Smooth muscle cell of the brain vasculature (primary cell): ENCODE measurements at places on chromosomes 1 and 21.

GRCh38 chr1:8883491-8883890 lies 5.0 kb upstream of the ENO1 start:
- DNase-seq = no peak

GRCh38 chr21:27519361-27519760 lies 552.5 kb upstream of the ADAMTS5 start:
- peak; percentile 49 for DNase-seq

GRCh38 chr1:156859523-156860112 lies 701 bp upstream of the INSRR start:
- no peak for DNase-seq

GRCh38 chr1:54989968-54990810 lies 8.5 kb upstream of the BSND start:
- no peak for DNase-seq

DNA sequence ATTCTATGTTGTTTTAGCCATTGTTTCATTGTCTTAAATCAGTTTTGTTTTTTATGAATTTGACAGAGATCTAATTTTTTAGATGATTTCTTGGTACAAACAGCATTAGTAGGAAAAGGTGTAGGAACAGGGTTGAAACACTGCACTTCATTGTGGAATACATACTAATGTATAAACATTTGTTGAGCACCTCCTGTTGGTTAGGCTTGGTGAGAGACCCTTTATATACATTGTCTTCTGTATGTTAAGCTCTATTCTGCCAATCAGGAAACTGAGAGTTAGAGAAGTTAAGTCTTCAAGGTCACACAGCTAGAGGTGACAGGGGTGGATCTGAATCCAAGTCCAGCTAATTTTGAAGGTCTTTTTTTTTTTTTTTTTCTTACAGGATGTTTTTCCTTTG lies 192.7 kb downstream of the VPS13D start:
- no peak for DNase-seq

GRCh38 chr1:118101999-118102398 lies 83.0 kb downstream of the SPAG17 start:
- DNase-seq = no peak

DNA sequence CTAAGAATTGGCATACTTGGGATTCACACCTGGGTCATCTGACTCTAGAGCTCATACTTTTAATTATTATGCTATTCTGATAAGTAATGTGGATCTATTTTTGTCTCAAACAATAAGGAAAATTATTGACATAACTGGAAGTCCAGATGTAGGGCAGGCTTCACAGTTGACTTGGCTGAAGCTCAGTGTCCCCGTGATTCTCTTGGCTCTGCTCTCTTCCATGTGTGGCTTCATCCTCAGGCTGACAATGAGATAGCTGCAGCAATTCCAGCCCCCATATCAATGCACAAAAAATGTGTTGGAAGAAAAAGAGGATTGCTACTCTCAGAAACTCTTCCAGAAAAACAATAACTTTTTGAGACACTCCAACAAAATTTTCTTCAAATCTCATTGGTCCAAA lies 23.8 kb downstream of the HSD11B1 start:
- no peak for DNase-seq

- DNase-seq = no peak
Observed at GRCh38 chr1:91499346-91499745, 1.3 kb upstream of the CDC7 start.

GRCh38 chr1:54212872-54213271 lies 12.9 kb downstream of the MRPL37 start:
- DNase-seq = no peak

DNA sequence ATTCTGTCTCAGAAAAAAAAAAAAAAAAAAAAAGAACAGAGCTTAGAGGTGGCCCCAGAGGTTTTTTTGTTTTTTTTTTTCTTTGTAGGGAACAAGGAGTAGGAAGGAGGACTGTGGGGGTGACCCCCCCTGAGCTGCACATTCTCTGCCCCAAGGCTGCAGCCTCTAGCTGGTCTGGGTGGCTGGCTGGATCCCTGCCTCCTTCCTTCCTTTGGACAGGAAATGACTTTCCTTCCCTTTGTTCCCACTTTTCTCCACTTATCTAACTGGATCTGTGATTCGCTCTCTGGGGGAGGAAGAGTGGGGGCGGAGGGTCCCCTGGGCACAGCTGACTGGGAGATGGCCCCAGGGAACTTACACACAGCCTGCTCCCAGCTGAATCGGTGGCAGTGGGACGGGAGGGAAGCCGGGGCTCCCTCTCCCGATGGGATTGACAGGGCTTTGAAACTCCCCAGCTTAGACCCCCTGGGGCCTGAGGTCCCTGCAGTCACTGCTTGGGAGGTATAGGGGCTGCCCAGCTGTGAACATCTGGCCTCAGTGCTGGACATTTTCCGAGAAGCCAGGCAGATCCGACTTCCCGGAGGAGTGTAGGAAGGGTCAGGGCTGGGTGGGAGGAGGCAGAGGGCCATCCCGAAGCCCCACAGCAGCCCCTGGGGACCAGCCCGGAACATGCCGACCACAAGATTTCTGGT lies 2.1 kb downstream of the FBLIM1 start:
- DNase-seq = peak; percentile 84

- DNase-seq = no peak
Observed at GRCh38 chr21:25767921-25768320, 33.1 kb downstream of the GABPA start.

DNA sequence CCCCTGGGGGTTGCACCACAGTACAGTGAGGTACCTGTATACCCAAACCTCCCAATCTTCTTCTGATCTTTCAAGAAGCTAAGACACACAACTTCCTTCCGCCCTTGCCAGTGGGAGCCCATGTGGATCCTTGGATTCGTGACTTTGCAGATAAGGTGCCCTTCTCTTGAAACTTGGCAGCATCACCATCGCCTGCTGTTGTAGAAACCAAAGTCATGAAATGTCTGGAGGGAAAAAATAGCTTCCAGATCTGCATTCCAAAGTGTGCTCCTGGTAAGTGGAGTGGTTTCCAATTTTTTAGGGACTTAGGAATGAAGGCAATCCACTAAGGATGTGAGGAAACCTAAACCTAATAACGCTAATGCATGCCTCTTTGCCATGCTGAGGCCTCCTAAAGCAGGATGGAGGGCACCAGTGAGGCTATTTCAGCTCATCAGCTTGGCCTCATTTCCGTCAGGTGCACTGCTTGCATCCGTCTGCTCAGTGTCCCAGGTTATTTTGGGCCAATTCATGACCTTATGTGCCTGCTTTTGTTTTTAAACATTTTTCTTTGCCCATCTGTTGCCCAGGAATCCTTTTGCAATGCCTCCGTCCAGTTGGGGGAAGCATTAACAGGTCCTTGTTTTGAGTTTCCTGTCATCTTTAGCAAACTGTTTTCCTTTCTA lies 8.2 kb upstream of the EFHD2 start:
- DNase-seq = no peak

DNA sequence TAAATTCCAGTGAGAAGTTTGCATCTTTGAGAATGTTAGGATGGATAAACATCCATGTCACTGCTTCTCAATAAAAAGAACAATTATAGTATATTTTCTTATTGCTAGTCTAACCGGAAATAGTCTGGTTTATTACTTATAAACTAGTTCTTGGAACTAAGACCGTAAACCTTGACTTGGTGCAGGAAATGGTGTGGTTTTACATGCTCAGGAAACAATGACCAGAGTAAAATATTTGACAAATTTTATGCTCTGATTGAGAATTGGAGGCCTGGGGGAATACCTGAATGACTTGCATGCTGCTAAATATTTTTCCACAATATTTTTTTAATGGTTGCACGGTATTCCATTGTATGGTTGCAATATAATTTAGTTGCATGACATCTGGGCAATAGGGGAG lies 76.3 kb downstream of the XCL2 start:
- no peak for DNase-seq

- DNase-seq = peak; percentile 56
Observed at GRCh38 chr1:186680245-186681061, at the start of gene PTGS2. Gene PTGS2 (minus strand): TSS chr1:186680423. CDS start chr1:186680290, 133 bp downstream.

GRCh38 chr1:17270891-17271765 lies 22.2 kb downstream of the PADI3 start:
- DNase-seq = no peak

GRCh38 chr1:52943876-52944416 lies 16.9 kb downstream of the SCP2 start:
- no peak for DNase-seq

- no peak for DNase-seq
Observed at GRCh38 chr1:214280386-214281020, 456 bp upstream of the SMYD2 start.

DNA sequence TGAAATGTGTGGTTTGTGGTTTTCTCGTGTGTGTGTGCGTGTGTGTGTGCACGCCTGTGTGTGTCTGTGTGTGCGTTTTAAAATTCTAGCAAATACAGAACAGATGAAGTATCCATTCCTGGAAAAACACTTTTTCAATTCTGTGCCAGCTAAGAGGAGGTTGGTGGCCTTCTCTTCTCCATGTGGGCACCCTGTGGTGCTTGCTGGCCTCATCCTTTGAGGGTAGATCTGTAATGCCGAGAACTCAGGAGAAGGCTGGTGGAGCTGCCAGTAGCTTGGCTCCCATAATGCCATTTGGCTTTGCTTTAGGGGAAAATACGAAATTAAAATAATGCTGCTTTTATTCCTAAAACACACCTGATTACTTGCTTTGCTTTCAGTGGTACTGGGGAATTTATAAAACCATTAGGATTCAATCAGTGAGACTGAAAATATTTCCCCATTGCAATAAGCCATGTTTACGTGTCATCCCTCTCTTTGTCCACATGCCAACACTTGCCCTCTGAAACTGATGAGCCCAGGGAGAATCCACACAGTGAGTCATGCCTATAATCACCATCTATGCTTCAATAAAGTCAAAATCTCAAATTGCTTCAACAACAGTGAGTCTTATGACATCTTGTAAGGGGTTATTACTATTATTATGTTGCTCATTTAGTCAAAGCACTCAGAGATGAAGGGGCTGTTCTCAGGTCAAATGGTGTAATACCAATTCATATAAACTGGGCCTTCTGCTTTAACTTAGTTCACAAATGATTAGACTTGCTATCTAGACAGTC lies 39.2 kb downstream of the ABCA4 start:
- DNase-seq = no peak

GRCh38 chr1:7196036-7196911 lies 411.0 kb downstream of the CAMTA1 start:
- no peak for DNase-seq

GRCh38 chr1:62722796-62723195 lies 34.6 kb upstream of the DOCK7 start:
- DNase-seq = no peak

GRCh38 chr1:49424782-49425181 lies 599.0 kb downstream of the AGBL4 start:
- no peak for DNase-seq

DNA sequence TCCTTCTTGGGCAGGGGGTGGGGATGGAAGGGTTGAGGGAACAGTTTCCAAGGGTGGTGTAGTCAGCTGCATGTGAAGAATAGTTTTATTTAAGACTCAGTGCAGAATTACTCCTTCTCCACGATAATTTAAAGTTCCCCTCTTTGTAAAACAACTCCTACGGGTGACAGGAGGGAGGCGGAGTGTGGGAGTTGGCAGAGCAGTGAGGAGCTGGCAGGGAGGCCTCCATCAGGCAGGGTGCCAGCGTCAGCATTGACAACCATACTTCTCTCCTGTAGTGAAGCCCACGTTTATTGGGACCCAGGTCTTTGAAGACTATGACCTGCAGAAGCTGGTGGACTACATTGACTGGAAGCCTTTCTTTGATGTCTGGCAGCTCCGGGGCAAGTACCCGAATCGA lies 93.8 kb downstream of the MTR start:
- no peak for DNase-seq

DNA sequence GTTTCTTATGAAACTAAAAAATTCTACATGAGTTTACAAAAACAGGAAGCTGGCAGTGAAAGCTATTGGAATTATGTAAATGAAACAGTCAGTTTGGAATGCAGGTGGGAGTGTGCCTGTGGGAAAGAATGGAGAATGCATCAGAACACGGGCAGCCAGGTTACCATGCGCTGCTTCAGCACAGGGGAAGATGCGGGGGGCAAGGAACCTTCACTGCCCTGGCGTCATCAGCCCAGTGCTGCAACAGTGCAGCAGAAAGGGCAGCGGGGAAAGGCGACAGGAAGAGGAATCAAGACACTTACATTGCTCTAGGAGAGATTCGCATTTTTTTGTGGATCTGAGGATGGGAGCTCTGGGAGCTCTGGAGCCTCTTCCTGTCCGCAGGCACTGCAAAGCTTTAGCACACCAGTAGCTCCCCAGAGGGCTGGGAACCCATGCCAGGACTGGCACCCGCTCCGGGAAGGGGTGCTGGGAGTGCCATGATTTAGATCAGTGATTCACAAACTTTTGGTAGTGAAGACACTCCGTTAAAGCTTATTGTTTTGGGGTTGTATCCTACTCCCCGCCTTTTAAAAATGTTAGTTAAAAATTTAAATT lies 64.1 kb upstream of the WDR26 start:
- no peak for DNase-seq

DNA sequence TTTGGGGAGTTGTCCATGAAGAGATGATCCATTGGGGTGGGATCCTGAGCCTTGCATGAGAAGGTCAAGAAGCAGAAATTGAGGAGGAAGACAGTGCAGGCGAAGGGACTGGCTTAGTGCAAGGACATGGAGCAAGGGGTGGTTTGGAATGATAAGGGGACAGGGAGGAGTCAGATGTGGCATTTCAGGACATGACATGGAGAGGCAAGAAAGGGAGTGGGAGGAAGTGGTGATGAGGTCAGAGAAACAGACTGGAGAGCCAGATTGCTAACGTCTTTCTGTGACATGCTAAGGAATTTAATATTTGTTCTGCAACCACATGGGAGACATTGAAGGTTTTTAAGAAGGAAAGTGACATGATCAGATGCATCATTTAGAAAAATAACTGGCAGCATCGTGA lies 346.8 kb upstream of the FMN2 start:
- DNase-seq = no peak
